ENCODE measurements at places on chromosomes 7 and 10.

GRCh38 chr10:86317949-86318725 lies 48.5 kb downstream of the GRID1 start:
- DNase-seq = no peak

GRCh38 chr7:150641854-150642253 lies 9.7 kb upstream of the GIMAP6 start:
- DNase-seq = no peak

DNA sequence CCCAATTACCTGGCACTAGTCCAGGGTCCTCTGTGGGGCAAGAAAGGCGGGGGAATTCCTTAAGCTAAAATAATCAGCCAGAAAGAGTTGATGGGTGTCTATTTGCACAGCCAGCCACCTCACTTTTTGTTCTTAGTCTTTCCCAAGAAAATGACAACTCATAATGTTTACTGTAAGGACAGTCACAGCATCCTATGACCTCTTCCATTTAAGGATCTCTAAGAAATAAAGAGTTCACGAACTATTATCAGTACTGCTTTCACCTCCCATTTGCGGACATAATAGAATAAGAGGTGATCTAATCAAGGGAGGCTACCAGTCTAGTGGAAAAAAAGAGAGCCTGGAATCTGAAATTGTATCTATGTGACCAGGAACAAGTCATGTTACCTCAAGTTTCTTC lies 72.4 kb upstream of the LRRC17 start:
- DNase-seq = no peak

DNA sequence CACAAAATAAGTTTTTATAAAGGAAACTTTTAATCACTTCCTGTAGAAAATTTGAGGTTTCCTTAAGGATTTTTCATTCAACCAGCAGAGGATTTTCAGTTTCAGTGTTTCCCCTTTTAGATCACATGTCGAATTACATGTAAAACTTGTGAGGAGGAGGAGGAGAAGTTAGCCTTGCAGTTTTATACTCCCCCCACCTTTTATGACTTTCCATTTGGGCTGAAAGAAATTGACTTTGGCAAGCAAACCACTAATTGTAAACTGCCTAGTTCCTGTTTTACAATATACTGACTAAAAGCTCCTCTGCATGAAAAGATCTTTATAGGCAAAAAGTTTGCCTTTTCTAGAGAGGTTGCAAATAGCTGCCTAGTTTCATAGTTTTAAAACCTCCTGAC lies 3.0 kb downstream of the BAMBI start:
- DNase-seq = no peak

DNA sequence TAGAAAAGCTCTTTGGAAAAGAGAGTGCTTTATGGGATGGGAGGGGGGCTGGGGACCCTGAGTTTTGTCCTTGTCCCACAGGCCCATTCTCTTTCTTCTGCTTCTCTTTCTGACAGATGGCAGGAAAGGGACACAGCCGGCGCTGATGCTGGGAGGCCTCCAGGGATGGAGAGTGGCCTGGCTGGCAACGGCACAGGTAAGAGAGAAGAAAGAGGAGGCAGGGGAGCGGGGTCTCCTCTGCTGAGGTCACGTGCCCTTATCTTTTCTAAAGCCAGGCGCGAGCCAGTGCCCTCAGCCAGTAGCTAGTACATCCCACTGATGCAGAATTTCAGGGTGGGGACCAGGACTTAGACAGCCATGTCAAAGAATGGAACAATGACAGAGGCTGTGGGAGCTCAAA lies 9.2 kb downstream of the ZNF775 start:
- DNase-seq = no peak

DNA sequence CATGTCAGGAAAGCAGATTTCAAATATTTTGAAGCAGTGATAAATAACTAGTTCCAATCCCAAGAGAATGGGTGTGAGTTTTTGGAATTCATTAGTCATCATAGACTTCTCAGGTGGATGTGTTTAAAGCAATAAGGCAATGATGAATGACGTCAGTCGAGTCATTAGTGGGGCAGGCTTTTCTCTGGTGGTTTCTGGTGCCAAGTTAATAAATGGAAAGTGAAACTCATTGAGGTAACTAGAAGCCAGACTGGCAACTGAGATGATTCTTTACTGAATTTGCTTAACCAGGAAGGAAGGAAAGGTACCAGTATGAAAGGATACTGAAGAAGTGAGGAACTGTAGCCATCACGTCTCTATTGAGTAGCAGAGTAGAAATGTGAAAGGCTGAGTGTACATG lies 311.0 kb downstream of the GPAM start:
- DNase-seq = peak; percentile 15

DNA sequence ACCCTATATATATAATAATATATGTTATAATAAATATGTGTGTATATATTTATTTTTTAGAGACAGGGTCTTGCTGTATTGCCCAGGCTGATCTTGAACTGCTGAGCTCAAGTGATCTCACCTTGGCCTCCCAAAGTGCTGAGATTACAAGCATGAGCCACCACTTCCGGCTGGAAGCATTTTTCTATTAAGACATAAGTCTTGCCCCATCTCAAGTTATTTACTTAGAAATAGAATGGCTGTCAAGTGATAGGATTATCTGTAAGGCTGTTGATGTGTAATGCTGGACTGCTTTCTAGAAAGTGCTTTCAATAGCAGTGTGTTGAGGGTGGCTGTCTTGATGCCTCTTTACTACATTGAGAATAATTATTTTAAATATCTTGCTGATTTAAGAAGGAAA lies 65.2 kb downstream of the ZMYND11 start:
- peak; percentile 25 for DNase-seq

DNA sequence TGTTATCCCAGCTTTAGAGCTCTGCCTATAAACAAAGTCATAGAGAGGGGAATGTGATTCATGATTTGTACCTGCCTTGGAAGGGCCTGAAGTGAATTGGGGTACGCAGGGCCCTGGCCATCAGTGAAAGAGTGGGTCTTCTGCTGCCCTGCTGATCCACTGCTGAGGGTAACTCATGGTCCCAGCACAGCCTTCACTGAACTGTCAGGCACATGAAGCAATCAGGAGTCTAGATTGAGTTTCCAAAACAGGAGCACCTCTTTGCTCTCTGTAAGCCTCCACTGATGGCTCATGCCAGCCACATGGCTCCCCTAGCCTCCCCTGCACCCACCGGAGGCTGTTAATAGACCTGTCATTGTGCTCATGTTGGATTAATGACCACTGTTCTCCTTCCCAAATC lies 217.6 kb downstream of the KCNMA1 start:
- no peak for DNase-seq

- DNase-seq = no peak
Observed at GRCh38 chr10:36650274-36650673, 475.1 kb upstream of the ANKRD30A start.

GRCh38 chr7:131159961-131160361 lies 167.7 kb upstream of the MKLN1 start:
- DNase-seq = peak; percentile 83

DNA sequence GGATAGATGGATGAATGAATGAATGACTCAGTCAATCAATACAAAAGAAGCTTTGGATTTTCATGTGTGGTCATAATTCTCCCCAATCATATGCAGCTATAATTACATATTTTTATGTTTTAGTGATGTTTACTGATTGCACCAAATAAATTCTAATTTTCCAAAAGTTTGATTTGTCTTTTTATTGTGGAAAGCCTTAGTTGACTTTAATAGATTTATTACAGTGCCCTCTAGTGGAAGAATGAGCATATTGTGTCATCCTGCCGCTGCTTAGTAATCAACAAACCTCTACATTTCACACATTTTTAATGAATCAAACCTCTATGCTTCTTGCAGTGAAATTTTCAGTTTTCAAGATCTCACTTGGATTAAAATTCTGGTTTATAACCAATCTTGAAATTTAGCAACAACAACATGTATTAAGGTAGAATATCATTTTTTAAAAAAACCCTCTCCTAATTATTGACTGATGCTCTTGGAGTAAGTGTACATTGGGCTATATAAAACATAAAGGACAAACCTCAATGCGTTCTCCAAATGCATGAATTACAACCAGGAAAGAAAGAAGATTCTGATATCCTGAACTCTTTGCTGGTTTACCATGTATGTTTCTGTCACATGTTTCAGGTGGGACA lies 55.6 kb upstream of the PNLIP start:
- peak; percentile 26 for DNase-seq

- peak; percentile 86 for DNase-seq
Observed at GRCh38 chr7:134761266-134761665, 18.2 kb upstream of the CALD1 start.

DNA sequence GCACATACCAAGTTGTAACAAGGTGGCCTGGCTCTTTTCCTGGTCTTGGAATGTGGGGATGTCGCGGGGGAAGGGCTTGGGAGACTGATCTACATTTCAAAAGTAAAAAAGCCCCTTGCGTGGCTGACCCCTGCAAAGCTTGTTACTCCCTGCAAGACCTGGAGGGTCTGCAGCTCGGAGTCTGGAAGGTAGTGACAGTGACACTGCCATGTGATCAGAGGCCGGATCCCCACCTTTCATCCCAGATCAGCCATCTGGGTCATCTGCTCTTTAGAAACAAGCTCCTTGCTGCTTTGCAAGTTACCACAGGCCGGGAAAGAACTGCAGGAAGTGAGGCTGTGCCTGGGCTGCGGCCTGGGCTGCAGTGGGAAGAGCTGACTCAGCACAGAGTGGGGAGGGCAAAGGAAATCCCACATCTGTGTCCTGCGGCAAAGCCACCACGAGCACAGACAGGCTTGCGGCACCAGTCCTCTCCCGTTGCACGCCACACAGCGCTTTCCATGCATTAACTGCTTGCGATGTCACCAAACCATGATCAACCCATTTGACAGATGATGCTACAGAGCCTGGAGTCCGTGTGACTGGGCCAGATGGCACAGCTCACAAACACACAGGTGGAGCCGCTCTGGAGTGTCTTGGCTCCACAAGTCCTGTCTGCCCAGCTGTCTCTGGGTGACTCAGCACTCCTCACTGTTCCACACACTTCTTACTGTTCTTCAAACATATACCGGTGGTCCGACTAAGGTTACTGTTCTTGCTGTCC lies 97.7 kb downstream of the SH3PXD2A start:
- DNase-seq = peak; percentile 84
